Fibroblast of skin of abdomen (primary cell): ENCODE measurements at places on chromosomes 13 and 19.
A peak's percentile ranks its signal among the peaks of the same experiment; 100 is the strongest.

GRCh38 chr19:406135-406781 lies 2.7 kb downstream of the C2CD4C start:
- no peak for DNase-seq

DNA sequence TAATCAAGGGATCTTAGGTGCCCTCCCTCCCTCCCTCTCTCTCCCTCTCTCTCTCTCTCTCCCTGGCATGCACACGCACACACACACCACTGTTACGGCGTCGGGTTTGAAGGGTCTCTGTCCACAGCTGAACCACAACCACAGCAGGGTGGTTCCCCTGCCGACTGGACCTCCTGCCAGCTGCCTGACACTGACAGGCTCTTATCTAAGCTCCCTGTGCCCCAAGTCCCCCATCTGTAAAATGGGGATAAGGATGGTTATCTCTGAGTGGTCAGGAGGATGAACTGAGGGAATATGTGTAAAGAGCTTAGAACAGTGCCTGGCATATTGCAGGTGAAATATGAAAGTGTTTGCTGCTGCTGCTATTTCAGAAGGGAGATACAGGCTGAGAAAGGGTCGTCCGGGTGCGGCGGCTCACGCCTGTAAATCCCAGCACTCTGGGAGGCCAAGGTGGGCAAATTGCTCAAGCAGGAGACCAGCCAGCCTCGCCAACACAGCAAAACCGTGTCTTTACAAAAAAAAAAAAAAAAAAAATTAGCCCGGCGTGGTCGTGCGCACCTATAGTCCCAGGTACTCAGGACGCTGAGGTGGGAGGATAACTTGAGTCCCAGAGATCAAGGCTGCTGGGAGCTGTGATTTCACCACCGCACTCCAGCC lies 852 bp upstream of the SHISA7 start:
- DNase-seq = no peak

DNA sequence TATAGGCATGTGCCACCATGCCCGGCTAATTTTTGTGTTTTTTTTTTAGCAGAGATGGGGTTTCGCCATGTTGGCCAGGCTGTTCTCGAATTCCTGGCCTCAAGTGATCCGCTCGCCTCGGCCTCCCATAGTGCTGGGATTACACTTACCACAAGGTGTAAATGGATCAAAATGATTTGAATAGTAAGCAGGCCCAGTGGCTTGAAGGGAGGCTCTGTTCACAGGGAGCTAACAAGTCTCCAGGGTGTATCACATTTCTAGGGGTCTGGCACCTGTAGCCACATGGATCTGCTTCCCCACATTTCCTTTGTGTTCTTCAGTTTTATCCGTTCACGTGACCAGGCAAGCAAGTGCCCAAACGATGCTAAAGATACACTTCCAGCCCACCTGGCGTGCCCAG lies 13.5 kb upstream of the CNFN start:
- no peak for DNase-seq

GRCh38 chr19:39327363-39328045 lies 6.8 kb upstream of the LRFN1 start:
- DNase-seq = no peak

DNA sequence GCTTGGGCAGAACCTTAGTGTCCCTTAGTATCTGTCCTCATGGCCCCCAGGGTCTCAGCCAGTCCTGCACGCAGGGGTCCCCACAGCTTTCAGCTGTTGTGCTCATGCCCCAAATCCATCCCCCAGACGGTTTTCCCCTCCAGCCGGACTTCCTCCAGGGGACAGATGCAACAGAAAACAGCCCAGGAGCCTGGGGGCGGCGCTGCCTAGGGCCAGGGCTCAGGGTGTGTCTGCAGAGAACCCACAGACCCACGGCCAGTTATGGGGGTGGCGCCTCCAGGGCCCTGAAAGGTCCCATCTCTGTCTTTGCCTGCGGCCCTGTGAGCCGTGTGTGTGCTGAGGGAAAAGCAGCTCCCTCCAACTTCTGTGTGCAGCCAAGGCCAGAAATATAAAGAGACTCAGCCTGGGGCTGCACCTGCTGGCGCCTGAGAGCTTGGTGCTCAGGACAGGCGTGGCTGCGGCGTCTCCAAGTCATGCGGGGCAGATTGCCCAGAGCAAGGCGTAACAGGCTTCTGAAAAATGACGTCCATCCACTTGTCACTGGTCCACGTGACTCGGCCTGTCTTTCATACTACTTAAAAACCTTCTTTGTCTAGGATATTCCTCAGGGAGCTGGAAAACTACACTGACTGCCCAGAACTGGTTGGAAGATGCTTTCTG lies 22.1 kb upstream of the F7 start:
- DNase-seq = no peak

DNA sequence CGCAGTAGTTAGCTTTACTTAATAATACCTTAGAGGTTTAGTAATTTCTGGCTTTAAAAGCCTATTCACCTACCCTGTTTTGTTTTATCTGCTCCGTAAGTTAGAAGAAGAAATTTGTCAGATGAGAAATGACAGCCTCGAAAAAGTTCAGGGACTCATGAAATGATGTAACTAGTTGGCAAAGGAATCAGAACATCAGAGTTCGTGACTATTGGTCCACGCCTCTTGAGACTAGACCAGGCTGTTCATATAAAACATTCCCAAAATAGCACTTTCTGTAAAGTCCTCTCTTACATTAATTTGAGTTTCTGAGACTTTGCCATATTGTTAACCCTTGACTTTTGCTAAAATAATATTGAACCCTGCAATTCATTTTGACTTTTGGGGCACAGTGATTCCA lies 92.0 kb downstream of the HS6ST3 start:
- no peak for DNase-seq

DNA sequence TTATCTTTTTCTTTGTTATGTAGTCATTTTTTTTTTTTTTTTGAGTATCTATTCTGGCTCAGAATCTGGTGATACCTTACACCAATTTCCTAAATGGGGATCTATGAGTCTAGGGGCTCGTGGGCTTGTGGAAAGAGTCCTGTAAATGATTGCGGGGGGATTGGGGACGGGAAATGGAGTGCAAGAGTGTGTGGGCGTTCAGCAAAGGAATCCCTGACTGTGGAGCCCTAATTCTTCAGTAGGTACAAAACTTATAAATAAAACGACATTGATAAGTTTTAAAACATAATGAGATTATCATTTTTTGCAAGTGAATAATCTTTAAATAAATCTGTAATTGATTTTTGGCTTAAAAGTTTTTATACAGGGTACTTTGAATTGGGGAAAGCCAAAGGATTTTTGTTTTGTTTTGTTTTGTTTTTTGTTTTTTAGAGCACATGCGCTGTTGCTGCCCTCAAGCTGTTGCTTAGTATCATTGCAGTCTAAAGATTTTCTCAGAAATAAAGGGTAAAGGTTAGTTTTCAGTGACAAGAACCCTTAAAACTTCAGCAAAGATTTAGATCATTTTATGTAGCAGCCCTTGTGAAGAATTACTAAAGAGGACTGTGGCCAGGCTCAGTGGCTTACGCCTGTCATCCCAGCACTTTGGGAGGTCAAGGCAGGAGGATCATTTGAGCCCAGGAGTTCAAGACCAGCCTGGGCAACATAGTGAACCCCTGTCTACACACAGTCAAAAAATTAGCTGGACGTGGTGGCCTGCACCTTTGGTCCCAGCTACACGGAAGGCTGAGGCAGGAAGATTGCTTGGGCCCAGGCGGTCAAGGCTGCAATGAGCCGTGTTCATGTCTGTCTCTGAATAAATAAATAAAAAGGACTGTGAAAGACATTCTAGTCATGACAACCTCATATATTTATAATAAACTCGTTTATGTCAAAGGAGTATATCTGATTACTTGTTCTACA lies 1.7 kb downstream of the ERCC5 start:
- peak; percentile 27 for DNase-seq

GRCh38 chr13:51831519-51831918 lies 13.5 kb downstream of the TMEM272 start:
- no peak for DNase-seq

GRCh38 chr13:40476175-40476958 lies 190.1 kb downstream of the FOXO1 start:
- DNase-seq = peak; percentile 31

GRCh38 chr13:102703726-102704035 lies 8.8 kb upstream of the METTL21C start:
- no peak for DNase-seq

DNA sequence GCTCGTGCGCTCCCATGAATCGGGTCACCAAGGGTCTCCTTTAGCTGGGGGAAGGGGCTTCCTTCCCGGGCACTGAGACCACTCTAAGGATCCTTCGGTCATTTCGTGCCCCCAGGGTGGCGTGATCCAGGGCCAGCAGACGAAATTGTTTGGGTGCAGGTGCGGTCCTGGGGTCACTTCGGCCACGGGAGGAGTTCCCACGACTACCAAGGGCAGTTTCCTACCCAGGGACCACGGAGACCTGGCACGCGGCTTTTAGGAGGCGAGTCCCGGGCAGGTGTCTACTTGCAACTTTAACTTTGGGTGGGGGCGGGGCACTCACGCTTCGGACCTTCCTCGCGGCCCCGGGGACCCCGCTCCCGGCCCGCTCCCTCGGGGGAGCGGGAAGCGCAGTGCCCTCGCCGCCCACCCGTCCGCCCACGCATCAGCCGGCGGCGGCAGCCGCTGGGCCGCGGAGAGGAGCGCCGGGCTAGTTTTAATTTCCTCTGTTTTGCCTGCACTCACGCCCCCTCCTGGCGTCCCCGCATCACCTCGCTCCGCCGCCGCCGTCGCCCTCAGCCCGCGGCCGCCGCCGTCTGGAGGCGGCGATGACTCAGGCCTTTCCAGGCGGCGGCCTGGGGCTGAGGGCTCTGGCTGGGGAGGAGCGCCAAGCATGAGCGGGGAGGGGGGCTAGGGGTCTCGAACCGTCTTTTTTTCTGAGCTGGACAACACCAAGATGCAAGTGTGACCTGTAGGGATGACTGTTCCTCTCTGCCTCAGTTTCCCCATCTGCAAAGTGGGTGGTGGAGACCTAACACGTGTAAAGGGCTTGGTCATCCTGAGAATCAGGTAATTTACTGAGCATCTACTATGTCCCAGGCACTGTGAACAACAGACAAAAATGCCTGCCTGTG lies 21.8 kb downstream of the OLFM2 start:
- peak; percentile 88 for DNase-seq

DNA sequence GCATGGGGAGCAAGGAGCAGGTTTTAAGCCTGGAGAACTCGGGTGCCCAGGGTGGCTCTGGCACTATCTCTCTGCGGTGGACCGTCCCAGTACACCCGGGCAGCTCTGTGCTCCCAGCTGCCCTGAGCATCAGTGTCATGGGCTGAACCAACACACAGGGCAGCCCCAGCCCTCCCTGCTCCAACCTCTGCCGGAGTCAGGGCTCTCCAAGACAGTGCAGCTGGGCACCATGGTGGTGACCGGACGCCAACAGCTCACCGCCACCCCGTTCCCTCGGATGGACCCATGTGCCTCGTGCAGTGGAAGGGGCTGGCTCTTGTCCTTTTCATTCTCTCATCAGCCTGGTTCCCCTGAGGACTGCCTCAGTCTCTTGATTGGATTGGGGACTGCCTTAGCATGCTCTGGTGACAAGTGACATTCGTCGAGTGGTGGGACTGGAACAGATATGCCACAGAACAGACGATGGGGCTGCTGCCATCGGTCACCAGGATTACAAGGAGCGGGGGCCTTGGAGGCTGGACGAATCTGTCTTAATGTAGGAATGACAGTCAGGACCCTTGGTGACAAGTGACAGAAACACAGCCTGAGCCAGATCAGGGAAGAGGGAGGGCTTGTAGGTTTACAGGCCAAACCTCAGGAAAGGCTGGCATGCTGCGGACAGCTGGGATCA lies 25.7 kb upstream of the VSTM2B start:
- DNase-seq = no peak

- peak; percentile 42 for DNase-seq
These were observed 125.6 kb downstream of the SPRY2 start for GRCh38 chr13:80215368-80215767.

- peak; percentile 35 for DNase-seq
These were observed 42.8 kb upstream of the CLDN10 start for GRCh38 chr13:95509521-95510310.

- no peak for DNase-seq
These were observed 28.8 kb upstream of the MCF2L start for GRCh38 chr13:112940236-112940635.

GRCh38 chr13:104473936-104474335 lies 1407.7 kb upstream of the SLC10A2 start:
- DNase-seq = no peak
